Posterior vena cava (tissue), 2 donors: ENCODE measurements at places on chromosomes 3 and 15. TPM values are rescaled to one million over a fixed set of nuclear protein-coding genes. Genes with fewer than 3 reads are reported as not detected.

SCAANT1 gene
- not detected for total RNA-seq

CGNL1 gene
- 20.0 TPM for total RNA-seq

SERP1 gene
- total RNA-seq, result 72.8 TPM

RETNLB gene
- total RNA-seq, result not detected

CILP gene
- total RNA-seq, result 43.4 TPM

CPLX3 gene
- not detected for total RNA-seq

TMEM266 gene
- total RNA-seq, result not detected

AGTR1 gene
- total RNA-seq, result 6.9 TPM

ZNF80 gene
- total RNA-seq, result not detected

EEFSEC gene
- total RNA-seq, result 13.0 TPM

AKAP13 gene
- 214 TPM for total RNA-seq

INKA1 gene
- total RNA-seq, result 5.9 TPM
